Stimulated activated CD4-positive, alpha-beta T cell treated with anti-CD3 and anti-CD28 coated beads, TNF-alpha, amount 100 ng/mL, for 1 hour (primary cell): ENCODE measurements at places on chromosomes 16 and 17.

GRCh38 chr16:30472328-30472942 is at the start of gene ITGAL:
Gene ITGAL, plus strand, starts transcription at chr16:30472742. Its CDS starts 96 bp downstream, at chr16:30472838.
- peak; percentile 74 for DNase-seq

GRCh38 chr16:84758627-84759026 is 58.8 kb downstream of the USP10 start:
- DNase-seq: no peak

GRCh38 chr17:41060052-41060604 is at the start of gene KRTAP2-3:
Gene KRTAP2-3, minus strand, starts transcription at chr17:41060114. Its CDS starts 64 bp downstream, at chr17:41060050.
- DNase-seq: no peak

GRCh38 chr16:47713225-47713595 is 252.1 kb downstream of the PHKB start:
- no peak for DNase-seq

DNA sequence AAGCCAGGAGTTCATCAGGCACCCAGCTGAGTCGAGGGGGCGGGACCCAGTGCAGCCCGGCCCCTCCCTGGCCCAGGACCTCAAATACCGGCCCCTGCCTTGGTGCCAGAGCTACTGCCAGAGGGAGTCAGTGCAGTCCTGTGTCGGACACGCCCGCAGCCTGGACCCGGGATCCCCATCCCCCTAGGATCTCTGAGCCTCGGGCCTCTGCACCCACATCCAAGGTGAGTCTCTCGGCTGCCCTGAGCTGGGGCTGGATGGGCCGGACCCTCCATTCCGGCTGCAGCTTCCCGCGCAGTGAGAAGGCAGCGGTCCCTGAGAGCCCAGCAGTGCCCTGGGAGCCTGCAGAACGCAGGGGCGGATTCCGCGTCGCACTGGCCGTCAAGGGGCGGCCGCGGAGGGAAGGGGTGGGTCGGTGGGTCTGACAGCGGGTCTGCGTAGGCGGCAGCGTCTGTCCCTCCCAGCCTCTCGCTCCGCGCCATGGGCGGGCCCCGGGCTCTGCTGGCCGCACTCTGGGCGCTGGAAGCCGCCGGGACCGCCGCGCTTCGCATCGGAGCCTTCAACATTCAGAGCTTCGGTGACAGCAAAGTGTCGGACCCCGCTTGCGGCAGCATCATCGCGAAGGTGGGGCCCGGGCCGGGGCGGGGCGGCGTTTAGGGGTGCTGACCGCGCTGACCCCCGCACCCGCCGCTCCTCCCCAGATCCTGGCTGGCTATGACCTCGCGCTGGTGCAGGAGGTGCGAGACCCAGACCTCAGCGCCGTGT is at the start of gene DNASE1L2:
TSS of gene DNASE1L2 (plus strand) at position 108 of the 765 bp plus-strand sequence. CDS start at position 481, 373 bp downstream.
- no peak for DNase-seq

DNA sequence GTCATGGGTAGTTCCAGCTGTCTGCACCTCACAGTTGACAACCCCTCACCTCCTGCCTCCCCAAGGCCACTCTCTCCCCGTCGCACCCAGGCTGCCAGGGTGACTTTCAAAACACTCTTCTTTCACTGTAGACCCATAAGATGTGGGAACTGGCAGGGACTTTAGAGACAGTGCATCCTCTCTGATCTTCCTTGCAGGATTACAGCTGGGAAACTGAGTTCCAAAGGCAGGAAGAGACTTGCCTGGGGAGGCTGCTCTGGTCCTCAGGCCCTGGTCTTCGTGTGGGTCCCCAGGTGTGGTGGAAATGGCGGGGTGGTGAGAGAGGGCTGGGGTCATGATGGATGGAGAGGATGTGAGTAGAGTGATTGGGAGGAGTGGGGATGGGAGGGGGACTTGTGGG is 21.9 kb upstream of the NKD1 start:
- no peak for DNase-seq

GRCh38 chr16:7025616-7026190 is 306.9 kb upstream of the RBFOX1 start:
- no peak for DNase-seq

DNA sequence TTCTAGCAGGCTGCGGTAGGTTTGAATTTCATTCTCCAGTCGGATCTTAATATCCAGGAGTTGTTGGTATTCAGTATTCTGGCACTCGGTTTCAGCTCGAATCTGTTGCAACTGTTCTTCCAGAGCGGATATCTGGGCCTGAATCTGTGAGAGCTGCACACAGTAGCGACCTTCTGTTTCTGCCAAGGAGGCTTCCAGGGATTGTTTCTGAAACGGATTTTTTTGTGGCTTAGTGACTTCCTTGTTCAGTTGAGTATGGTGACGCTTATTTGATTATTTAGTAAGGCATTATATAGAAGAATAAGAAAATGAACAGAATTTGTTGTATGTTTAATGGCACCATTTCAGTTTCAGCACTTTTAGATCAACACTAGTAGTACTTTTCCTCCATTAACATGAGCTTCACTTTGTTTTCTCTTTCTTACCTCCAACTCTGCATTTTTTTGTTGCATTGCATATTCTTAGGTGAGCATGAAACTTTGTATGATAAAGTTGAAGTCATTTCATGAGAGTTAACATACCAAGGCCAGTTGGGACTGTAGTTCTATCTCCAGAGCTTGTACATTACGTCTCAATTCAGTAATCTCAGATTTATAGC is 2.8 kb downstream of the KRT10 start:
- DNase-seq: no peak

- no peak for DNase-seq
Observed at GRCh38 chr16:87166321-87166720, 150.9 kb downstream of the C16orf95 start.

DNA sequence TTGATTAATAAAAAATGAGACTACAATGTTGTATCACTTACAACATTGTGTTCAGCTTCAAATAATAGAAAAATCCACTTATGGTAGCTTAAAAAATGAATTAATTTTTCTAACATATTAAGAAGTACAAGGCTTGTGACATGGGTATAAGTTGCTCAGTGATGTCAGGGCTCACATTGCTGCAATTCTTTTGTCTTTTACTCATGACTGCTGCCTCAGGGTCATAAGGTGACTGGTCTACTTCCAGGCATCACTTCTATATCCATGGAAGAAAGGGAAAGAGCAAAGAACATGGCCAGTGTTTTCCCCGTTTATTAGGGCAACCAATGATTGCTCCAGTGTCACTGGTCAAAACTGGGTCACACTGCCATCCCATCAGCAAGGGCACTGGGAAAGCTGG is 295.3 kb downstream of the MAP2K4 start:
- DNase-seq: no peak

DNA sequence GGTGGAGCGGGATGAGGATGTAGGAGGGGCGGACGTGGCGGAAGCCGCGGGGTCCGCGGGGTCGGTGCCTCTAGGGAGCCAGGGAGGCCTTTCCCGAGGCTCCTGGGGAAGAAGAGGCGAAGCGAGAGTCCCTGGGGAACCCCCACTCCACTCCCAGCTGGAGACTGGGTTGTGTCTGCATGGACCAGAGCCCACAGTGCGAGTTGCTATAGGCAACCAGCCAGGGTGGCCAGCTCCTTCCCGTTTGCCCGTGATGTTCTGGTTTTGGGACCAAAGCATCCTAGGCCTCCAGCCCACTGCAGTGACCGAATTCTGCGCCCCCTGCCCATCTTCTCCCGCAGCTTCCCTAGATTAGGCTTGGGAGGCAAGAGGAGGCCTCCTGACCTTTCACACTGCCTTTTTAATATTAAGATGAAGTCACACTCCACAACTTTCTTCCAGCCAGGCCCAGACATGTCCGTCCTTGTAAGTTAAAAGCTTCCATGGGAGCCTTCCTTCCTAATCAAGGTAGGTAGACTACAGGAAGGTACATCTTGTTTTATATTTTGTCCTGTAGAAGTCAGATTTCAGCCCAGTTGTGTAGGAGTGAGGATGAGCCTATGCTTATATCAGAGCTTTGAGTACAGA is 469 bp downstream of the AMZ2 start:
- no peak for DNase-seq

DNA sequence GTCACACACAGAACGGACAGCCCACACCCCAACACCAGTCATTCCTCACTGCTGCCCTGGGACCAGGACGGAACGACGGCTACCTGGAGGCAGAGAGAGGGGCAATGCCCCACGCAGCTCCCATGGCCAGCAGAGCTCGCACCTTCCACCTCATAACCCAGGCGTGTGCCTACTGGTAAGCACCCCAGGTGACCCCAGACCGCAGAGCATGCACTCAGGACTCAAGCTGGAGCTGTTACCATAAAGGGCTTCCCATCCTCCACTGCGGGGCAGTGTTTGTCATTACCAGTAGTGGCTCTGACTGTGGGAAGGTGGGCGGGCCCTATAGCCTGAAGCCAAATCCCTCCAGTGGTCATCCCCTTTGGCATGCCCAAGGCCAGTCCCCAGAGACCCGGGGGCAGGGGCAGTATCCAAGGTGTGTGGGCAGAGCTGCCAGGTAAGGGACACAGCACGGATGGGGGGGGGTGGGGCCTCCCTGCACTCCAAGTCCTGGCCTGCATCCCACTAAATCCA is 4.7 kb upstream of the BCAR1 start:
- no peak for DNase-seq
